Glutamatergic neuron (in vitro differentiated cells): ENCODE measurements at places on chromosomes 7 and 10.
A peak's percentile ranks its signal among the peaks of the same experiment; 100 is the strongest.

GRCh38 chr10:96283756-96284155 lies 12.4 kb upstream of the BLNK start:
- DNase-seq: no peak

GRCh38 chr10:110706690-110707098 lies 62.6 kb downstream of the RBM20 start:
- DNase-seq: no peak

DNA sequence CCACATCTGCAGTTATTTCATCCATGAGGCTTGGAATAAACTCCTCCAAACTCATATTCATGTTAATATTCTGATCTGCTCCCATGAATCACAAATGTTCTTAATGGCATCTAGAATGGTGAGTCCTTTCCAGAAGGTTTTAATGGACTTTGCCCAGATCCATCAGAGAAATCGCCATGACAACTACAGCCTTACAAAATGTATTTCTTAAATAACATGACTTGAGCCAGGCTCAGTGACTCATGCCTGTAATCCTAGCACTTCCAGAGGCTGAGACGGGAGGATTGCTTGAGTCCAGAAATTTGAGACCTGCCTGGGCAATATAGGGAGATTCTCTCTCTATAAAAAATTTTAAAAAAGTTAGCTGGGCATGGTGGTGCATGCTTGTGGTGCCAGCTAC lies 102.1 kb upstream of the TMEM168 start:
- DNase-seq: no peak

DNA sequence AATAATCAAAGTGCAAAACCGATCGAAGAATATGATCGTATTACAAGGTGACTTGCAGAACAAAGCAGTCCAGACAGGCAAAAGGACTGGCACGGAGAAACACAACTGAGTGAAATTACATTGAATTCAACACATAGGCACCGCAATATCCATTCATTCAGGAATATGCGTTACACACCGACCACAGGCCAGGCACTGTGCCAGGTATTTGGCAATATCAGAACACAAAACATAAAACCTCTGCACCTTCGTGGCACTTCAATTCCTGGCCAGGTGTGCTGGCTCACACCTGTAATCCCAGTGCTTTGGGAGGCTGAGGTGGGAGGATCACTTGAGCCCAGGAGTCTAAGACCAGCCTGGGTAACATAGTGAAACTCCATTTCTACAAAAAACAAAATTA lies 187.9 kb downstream of the DIP2C start:
- no peak for DNase-seq

DNA sequence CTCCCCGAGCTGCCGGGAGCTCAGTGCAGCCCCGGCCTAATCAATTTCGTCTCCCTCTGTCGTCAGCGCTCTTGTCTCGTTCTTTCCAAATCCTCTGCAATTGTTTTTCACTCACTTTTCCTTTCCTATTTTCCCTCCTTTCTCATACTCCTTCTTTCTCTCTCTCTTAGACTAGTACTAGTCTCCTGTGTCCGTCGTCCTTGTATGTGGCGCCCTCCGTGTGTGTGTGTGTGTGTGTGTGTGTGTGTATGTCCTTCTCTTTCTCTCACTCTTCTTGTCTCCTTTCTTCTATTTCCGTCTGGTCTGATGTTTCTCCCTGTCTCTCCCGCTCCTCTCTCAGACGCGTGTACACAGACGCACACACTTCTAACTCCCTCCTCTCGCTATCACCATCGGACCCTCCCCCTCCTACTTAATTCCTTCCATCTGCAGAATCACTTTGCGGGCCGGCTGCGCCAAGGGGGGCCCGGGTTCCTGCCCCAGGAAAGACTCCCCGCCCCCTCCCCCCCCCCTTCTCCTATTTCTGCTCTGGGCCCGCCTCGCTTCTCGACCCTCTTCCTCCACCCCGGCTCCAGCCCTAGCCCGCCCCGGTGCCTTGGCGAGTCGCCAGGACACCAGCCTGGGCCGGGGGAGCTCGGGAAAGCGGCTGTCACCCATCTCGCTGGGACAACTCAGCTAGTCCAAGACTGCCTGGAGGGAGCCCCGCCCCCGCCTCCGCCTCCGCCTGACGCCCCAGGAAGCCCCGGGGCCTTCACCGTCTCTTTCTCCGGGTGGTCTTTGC lies 743 bp upstream of the ZCCHC24 start:
- peak; percentile 77 for DNase-seq

DNA sequence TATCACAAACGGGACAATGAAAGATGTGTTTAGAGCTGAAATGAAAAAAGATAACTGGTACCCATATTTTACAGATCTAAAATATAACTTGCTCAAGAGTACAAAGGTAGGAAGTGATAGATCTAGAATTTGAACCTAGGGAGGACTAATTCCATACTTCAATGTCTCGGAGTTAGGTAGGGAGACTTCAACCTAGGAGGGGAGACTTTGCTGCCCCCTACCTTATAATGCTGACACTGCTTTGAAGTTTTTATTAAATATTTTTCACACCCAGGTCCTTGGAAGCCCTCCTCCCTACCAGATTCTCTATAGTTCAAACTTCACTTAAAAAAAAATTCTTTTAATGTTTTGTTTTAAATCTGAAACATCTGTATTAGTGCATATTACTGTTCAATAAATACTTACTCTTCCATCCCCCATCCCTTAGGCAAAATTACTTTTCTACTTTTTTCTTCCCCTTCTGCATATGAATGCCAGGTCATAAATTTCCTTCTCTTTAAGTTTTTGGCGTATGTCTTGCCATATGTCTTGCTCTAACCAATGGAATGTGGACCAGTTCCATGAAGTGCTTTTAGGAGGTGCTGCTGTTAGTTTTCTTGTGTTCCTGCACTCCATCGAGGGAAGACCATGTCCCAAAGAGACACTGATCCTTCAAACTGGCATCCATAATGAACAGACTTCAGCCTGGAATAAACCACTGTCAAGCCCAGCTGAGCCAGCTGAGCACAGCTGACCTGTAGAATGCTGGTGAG lies 57.8 kb downstream of the MICU1 start:
- DNase-seq: no peak

- DNase-seq: peak; percentile 63
Measured at GRCh38 chr10:99329554-99330346, 594 bp downstream of the CNNM1 start.

DNA sequence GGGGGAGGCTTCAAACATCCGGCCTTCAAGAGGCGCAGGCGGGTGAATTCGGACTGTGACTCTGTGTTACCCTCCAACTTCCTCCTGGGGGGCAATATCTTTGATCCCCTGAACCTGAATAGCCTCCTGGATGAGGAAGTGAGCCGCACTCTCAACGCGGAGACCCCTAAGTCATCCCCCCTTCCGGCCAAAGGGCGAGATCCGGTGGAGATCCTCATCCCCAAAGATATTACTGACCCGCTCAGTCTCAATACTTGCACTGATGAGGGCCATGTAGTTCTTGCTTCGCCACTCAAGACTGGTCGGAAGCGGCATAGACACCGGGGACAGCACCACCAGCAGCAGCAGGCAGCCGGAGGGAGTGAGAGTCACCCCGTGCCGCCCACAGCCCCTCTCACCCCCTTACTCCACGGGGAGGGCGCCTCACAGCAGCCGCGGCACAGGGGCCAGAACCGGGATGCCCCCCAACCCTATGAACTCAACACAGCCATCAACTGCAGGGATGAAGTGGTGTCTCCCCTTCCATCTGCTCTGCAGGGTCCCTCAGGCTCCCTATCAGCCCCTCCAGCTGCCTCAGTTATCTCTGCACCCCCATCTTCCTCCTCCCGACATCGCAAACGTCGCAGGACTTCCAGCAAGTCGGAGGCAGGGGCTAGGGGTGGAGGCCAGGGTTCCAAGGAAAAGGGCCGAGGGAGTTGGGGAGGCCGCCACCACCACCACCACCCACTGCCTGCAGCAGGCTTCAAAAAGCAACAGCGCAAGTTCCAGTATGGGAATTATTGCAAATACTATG lies 1.1 kb downstream of the MEPCE start:
- no peak for DNase-seq

DNA sequence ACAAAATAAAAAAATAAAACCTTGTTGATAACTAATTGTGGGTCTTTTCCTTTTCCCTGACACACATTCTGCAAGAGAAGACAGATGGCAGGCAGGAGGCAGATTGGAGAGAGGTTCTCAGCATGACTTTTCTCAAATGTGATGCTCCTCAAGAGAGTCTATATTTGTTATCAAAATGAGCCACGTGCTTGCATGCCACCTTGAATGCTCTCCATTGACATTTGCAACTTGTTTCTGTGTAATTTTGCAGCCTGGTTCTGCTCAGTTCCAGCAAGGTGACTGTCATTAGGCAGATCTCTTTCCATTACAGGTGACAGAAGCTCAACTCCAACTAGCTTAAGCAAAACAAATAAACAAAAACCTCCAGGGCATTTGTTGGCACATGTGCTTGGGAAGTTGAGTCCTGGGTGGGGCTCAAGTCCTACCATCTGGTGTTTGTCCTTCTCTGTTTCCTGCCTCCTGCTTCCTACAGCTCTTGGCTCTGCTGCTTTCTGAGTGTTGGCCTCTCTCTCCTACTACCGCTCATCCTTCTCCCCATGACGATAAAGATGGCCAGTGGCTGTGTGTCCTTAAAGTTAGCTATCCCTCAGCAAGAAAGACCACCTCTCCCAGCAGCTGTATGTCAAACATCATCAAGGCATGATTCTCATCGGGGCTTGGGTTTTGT lies 56.7 kb downstream of the GRK5 start:
- DNase-seq: no peak

DNA sequence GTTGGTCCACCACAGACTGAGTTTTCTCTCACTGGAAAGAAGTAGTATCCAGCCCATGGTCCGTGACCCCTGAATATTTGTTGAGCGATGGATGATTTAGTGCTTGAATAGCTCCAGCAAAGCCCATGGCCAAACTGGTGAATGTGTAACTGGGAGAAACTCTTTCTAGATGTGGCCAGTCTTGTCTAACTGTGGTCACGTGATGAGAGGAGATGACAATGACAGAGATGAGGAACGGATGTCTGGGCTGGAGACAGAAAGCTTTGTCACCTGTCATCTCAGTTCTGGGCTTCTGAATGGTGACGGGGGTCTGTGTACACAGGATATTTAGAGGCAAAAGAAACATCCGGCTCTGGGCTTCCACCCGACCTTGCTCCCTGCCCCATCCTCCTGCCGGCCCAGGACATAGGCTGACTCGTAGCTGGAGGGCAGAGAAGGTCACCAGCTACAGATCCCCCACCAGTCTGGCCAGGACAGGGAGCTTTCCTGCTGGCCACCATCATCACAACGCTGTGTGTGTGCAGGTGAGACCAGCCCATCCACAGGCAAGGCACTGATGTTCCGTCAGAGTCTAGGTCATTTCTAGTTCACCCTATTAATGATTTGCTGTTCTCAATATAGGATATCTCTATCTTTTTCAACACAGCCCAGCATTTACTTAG lies 152.5 kb upstream of the TNS3 start:
- no peak for DNase-seq

DNA sequence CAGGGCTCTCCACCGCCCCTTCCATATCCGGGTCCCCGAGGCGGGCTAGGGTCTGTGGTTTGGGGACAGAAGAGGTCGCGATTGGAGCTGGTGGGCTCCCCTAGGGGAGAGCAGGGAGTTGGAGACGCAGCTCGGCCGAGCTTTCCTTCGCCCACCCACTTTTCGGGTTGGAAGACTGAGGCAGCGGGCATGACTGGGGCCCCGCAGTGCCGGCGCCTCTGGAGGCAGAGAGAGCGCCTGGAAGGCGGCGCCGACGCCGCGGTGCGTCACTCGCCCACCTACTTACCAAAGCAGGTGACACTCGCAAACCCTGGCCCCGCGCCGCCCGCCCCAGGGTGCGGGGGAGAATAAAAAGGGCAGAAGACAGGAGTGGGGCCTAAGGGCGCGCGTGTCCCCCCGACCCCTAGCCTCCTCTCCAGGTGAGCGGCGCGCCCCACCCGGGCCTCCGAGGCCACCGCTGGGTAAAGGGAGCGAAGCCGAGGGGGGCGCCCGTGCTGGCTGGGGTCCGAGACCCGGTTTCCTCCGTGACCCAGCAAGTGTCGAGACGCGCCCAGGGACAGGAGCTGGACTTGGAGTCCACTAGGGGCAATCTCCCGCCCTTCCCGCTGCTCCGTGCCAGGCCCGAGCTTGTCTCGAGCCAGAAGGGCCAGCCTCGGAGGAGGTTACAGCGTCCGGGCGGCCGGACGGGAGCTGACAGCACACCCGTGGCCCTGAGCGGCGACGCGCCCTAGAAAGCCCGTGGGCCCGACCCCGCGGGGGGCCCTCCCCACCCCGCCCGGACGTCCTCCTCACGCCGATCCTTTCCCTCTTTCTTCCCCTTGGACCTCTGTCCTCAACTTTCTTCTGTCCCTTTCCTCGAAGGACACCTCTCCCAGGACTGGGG lies 34.4 kb upstream of the GRID1 start:
- peak; percentile 46 for DNase-seq

DNA sequence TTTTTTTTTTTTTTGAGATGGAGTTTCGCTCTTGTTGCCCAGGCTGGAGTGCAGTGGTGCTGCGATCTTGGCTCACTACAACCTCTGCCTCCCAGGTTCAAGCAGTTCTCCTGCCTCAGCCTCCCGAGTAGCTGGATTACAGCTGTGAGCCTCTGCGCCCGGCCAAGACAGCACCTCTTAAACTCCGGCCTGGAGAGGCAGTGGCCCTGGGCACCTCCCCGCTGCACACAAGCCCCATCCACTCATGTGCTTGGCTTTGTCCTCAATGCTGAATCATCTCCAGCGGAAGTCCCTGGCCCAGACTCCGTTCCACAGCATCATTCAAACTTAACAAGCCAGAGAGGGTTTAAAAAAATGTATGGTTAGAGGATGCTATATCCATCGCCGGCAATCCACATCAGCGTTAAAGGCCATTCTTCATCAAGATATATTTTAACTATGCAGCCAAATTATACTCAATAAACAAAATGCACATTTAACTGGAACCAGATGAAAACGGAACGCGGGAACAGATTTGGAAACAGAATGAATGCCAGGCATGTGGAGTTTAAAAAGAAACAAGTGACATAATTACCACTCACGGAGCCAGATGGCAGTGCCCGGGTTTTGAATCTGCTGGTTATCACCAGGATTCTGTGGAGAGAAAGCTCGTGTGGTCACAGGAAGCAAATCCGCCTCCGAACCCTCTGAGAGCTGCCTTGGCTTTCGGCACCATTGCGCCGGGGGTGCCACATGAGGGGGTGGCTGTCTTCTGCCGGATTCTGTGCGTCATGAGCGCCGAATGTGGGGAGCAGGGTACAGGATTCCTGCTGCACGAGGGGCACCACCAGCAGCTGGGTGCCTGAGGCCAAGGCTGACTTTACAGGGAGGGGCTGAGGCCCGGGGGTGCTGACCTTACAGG lies 45.6 kb upstream of the CFAP46 start:
- peak; percentile 0 for DNase-seq

GRCh38 chr7:42790196-42790595 lies 121.7 kb downstream of the C7orf25 start:
- DNase-seq: no peak

- no peak for DNase-seq
Measured at GRCh38 chr10:62582804-62583208, 208.6 kb downstream of the ZNF365 start.
